ENCODE measurements at places on chromosomes 7 and 10.

DNA sequence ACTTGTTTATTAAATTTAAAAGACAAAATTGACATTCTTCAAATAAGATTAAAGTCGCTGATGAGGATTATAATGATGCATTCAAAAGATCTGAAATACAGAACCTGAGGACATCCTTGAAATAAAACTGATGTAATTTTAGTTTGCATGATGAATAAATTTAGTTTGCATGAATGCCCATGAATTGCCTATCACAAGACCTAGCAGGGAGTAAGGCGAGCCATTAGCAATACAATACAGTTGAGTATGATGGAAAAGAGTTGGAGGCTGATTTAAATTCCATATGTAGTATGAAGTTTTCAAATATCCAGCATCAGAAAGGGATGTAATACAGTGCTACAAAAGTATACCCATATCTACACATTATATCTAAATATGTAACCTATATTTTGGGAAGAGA lies 321.3 kb downstream of the CACNA2D1 start:
- no peak for DNase-seq

GRCh38 chr10:4334871-4335270 lies 491.1 kb upstream of the AKR1E2 start:
- no peak for DNase-seq

DNA sequence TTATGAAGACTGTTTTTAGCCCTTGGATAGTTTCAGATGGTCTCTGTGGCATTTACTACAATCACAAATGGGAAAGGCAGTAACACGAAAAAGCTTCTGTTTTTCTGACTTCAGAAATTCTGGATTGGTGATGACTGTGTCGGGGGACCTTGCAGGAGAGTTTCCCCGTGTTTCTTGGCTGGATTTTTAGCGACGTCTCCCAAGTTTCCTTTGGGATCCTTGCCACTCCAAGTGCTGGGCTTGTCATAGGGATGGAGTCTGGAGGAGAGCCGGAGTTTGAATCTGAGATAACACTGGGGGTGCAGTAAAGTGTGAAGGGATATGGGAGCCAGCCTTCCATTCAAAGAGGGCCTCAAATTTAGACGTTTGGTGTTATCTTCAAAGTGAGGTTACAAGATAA lies 179.0 kb downstream of the SNX10 start:
- DNase-seq, result no peak

DNA sequence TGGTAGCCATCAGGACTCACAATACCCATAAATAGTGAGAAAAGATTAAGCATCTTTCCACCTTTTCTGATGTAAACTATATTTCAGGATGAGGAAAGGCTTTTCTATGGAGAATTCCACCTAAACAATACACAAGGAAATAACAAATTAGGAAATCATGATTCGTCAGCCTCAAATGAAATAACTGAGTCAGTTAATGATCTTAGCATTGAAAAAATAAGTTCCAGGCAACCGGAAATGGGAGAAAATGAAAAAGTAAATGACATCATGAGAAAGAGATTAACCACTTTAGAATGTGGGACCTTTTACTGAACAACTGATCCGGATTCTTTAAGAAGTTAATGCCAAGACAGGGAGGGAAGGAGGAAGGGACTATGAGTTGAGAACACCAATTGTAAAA lies 742.3 kb downstream of the TNS3 start:
- DNase-seq, result no peak

GRCh38 chr10:33381451-33382215 lies 47.2 kb upstream of the NRP1 start:
- no peak for DNase-seq

DNA sequence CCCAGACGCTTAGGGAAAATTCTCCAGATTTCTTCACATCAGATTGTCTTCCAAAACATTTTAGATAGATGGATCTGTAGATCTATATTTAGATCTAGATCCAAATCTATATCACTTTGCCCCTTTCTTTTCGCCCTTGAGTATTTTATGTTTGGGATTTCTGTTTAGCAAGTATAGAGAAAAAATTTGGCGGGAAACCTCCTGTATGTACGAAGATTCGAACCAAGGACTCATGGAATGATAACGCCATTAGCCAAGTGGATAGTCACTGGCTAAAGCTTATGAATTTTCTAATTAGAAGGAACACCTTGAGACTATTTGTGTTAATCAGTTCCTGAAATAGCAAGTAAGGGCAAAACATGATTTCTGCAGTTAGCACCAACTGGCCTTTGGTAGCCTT lies 1.2 kb downstream of the THNSL1 start:
- no peak for DNase-seq

GRCh38 chr10:125343118-125343925 lies 183.0 kb upstream of the CTBP2 start:
- DNase-seq, result no peak

DNA sequence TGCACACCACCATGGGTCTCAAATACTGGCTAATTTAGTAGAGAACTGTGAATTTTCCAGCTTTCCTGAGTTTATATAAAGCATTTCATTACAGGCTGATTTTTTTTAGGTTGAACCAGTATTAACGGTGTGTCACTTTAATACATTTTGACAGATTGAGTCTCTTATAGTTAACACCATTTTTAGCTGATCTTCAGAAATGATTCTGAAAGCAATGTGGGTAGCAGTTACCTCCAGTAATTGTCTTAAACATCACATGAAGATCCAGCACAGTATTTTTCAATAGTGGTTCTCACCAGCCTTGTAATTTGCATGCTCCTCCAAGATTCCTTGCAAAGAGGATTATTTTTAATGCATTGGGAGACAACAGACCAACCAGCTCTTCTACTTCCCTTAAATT lies 693.6 kb downstream of the PHTF2 start:
- no peak for DNase-seq

DNA sequence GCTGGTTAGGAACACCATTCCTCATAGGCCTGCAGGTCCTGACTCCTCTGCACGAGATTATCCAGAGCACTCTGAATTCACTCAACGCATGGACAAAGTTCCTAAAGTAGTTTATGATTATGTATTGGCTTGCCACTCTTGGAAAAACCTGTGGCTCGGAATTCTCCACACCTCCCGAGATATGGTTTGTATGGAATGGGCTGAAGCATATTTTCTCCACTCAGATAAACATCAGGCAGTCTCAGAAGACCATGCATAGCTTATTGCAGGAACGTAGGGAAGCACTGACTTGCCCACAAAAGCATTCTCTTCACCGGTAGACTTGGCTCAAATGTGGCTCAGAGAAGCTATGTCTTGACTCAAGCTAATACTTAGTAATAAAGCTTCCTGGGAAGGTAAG lies 338.6 kb upstream of the NFE2L3 start:
- DNase-seq, result no peak

DNA sequence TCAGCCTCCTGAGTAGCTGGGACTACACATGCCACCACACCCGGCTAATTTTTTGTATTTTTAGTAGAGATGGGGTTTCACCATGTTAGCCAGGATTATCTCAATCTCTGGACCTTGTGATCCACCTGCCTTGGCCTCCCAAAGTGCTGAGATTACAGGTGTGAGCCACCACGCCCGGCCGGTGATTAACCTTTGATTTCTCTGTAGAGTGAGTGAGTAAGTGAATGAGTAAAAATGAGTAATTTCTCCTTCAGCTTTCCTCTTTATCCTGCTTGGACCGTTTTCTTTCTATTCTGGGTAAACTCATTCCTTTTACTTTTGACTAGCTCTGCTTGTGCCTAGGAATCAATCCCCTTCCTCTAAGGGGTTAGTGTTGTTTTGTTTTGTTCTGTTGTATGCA lies 36.8 kb downstream of the ST7 start:
- DNase-seq, result no peak

DNA sequence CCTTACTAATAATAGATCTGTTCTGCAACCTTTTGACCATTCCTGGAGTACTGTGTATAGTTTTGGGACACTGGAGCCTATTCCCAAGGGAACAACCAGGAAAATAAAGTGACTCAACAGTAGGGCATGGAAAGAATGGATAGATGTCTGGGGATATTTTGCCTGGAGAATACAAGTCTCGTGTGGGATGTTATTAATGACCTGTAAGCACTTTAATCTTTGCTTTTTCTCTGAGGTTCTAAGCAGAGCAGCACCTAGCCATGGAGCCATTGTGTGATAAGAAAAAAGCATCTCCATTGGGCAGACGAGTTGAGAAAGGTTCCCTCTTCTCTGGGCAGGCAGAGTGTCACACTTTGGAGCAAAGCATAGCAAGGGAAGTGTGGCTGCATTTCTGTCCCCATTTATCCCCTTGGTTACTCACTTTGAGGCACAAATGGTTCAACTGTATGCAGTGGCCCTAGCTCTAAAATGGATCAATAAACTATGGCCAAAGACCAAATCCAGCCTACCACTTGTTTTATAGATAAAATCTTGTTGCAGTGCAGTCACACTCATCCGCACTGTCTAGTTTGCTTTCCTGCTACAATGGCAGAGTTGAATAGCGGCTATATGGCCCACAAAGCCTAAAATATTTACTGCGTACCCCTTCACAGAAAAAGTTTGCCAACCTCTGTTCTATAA lies 21.0 kb upstream of the CCDC71L start:
- no peak for DNase-seq

GRCh38 chr10:63265683-63266235 lies 132.6 kb downstream of the NRBF2 start:
- DNase-seq, result no peak

- no peak for DNase-seq
These were observed 6.8 kb downstream of the LDB1 start for GRCh38 chr10:102113261-102113955.

DNA sequence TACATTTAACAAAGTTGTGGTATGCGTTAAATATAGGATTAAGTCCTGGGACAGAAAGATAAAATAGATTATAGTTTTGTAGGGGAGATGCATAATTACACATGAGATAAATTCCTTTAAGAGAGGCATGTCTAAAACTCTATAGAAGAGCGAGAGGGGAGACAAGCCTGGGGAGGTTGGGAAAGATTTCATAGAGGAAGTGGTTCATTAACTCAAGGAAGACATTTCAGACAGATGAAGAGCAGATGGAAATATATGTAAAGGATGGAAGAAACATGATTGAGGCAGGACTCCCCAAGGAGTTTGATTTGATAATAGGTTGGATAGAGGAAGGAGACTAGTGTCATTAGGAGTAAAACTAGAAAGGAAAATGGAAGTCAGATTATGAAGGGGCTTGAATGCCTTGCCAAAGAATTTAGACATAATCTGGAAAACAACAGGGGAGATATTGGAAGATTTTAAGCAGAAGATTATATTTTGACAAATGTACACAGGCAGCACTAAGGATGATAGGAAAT lies 96.1 kb downstream of the PHTF2 start:
- no peak for DNase-seq

DNA sequence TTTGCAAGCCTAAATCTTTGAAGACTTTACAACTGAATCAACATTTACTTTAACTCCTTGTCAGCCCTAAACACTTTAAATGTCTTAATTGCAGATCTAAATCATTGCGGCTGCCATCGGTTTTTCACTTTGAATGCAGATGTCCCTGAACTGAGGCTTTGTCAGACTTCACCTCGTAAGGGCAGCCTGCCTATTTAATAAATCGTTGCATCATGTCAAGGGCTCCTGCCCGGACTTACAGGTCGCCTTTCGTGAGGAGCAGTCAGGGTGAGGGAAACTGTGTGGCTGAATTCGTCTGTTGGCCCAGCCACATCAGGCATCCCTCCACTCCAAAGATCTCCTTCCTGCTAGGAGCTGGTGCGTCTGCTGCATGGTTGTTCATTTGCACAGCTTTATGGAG lies 368.2 kb upstream of the NPVF start:
- DNase-seq, result no peak

DNA sequence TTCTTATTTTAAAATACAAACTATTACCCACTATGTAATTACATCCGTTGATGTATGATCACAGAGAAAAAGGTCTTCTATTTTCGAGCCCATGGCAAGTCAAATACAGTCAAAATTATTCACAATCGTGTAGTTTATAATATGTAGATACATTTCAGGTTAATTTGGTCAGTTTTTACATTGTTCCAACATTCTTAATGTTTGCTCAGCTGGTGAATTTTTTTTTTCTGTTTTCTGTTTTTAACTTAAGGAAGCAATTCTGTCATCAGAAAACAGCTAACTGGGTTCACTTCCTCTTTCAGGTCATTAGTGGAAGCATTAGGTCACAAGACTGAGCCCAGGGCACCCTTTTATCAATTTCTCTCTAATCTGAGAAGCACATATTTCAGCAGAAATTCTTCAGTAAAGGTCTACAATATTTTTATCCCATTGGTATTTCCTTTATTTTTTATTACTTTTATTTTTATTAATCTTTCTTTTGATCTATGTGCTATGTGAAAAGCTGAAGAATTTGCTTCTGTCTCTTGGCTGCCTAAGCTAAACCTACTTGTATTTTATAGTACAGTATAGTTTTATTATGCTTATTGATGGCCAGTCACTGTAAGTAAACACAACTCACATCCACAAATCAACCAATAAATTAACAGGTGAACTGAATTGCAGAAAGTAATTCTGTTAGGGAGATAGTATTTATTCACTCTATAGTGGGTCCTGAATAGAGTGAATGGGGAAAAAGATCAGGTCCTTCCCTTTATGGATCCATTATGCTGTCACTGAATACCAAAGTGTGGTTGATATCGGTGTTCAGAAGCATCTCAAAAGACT lies 84.6 kb downstream of the ICA1 start:
- no peak for DNase-seq

GRCh38 chr10:110500515-110500905 lies 2.8 kb downstream of the DUSP5 start:
- no peak for DNase-seq

- DNase-seq, result no peak
These were observed 492 bp downstream of the COG5 start for GRCh38 chr7:107563081-107563774.

DNA sequence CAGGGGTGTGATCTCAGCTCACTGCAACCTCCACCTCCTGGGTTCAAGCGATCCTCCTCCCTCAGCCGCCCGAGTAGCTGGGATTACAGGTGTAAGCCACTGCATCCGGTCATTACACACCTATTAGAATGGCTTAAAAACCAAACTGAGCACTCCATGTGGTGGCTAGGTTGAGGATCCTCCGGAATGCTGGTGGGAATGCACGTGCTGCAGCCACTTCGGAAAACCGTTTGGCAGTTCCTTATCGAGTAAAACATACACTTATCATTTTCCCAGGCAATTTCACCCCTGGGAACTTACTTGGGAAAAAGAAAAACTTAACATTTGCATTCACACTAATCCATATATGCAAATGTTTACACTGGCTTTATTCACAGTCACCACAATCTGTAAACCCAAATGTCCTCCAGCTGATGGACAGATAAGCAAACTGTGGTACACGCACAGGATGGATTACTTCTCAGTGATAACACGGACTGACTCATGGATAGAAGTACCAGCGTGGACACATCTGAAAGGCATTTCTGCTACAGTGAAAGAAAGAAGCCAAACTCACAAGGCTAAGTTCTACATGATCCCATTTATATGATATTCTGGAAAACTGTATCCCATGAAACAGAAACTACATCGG lies 20.4 kb downstream of the RFC2 start:
- no peak for DNase-seq

DNA sequence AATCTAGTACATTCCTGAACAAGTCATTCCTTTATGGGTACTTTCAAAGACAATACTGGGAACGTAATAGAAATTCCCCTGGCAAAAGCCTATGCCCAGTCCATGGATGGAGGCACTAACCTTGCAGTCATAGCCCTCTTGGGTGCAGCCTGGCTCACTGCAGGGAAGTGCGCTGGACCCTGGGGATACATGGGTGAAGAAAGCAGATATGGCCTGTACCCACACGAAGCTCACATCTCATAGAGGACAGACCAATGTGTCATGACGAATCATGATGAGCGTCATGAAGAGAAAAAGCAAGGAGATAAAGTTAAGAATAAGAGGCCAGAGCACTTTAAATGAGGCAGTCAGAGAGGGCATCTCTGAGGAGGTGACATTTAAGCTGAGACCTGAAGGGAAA lies 11.8 kb downstream of the PRLHR start:
- DNase-seq, result no peak

GRCh38 chr7:105191331-105191730 lies 177.3 kb downstream of the KMT2E start:
- no peak for DNase-seq

All from activated T-cell treated with anti-CD3 and anti-CD28 coated beads for 4 hours (primary cell).